ENCODE measurements at places on chromosomes 2 and 18. TPM values are rescaled to one million over a fixed set of nuclear protein-coding genes. Genes with fewer than 3 reads are reported as not detected.

BUB1 gene
- total RNA-seq = 9.0 TPM

YES1 gene
- total RNA-seq = 57.0 TPM

MOGAT1 gene
- total RNA-seq = not detected

MC4R gene
- 0.62 TPM for total RNA-seq

DNA sequence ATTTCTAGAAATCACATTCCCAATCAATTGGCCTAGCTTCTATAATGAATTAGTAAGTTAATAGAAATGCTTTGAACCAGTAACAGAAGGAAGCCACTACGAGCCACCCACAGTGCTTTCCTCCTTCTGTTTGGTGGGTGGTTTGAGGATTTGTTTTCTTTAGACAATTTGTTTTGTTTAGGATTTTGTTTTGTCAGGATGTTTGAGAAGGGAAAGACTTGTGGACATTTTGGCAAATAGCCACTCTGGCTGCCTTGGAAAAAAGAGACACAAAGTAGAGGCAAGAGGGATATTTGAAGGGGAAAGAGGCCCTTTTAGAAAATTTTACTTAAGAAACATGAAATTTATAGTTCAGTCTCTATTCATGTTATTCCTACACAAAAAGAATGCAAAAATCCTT is 47.7 kb downstream of the TANK start:
- H3K4me3 ChIP-seq = no peak overlapping the region
- no peaks in the 10 kb centered on the region for H3K27me3 ChIP-seq
- no peak overlapping the region for H3K27ac ChIP-seq
- peaks cover 16% of the 10 kb centered on the region for H3K36me3 ChIP-seq

GRCh38 chr18:37162551-37162950 is 333.6 kb downstream of the KIAA1328 start:
- no peaks in the 10 kb centered on the region for H3K36me3 ChIP-seq
- DNase-seq = no peak
- H3K4me3 ChIP-seq = no peak overlapping the region
- H3K4me1 ChIP-seq = no peaks in the 10 kb centered on the region
- no peak overlapping the region for H3K27ac ChIP-seq

- DNase-seq = peak; percentile 57
- no peaks in the 10 kb centered on the region for H3K27me3 ChIP-seq
- H3K36me3 ChIP-seq = peaks cover 34% of the 10 kb centered on the region
- H3K4me1 ChIP-seq = no peaks in the 10 kb centered on the region
- no peak overlapping the region for H3K4me3 ChIP-seq
These were observed 28.9 kb upstream of the ARMC9 start for GRCh38 chr2:231169488-231169887.

- H3K36me3 ChIP-seq = no peaks in the 10 kb centered on the region
- no peaks in the 10 kb centered on the region for H3K27me3 ChIP-seq
- peak; percentile 56 for DNase-seq
- no peak overlapping the region for H3K27ac ChIP-seq
- no peak overlapping the region for H3K4me3 ChIP-seq
These were observed 190.1 kb downstream of the PDE11A start for GRCh38 chr2:177882501-177882900.

DNA sequence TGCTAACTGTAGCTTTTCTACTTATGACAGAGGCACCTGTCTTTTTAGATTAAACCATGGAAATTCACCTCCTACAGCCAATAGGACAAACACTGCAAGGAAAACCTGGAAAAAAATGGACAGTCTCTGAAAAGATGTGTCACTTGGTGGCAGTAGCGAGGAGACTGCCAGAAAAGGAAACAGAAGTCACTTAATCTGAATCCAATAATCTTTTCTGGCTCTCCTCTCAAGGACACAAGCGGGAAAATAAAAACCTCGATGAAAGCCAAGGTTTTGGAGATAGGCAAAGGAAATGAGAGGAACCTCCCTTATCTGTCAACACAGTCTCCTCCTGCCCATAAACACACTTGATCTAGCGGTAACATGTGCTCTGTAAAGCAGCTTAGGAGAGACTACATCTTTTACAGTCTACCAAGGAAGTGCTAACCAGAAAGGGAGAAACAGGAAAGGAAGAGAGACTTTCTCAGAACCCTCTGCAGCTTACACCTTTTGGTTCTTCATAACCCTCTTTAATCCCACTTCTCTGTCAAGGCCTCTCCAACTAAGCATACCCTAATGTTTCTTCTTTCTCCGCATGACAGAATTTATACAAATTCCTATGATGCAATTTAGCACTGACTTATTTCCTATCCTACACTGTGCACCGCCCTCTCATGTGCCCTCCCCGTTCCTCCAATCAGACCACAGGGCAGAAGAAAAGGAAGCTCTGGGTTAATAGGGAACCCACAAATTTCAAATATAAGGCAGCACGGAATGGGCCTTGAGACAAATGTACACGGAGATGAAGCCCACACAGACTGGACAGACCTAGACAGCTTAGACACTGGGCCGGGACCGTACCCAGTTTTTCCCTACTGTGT is 52.8 kb downstream of the CLASP1 start:
- H3K4me1 ChIP-seq = peaks cover 7% of the 10 kb centered on the region
- peak overlapping the region; percentile 81 for H3K27ac ChIP-seq
- H3K36me3 ChIP-seq = no peaks in the 10 kb centered on the region
- H3K27me3 ChIP-seq = no peaks in the 10 kb centered on the region

DNA sequence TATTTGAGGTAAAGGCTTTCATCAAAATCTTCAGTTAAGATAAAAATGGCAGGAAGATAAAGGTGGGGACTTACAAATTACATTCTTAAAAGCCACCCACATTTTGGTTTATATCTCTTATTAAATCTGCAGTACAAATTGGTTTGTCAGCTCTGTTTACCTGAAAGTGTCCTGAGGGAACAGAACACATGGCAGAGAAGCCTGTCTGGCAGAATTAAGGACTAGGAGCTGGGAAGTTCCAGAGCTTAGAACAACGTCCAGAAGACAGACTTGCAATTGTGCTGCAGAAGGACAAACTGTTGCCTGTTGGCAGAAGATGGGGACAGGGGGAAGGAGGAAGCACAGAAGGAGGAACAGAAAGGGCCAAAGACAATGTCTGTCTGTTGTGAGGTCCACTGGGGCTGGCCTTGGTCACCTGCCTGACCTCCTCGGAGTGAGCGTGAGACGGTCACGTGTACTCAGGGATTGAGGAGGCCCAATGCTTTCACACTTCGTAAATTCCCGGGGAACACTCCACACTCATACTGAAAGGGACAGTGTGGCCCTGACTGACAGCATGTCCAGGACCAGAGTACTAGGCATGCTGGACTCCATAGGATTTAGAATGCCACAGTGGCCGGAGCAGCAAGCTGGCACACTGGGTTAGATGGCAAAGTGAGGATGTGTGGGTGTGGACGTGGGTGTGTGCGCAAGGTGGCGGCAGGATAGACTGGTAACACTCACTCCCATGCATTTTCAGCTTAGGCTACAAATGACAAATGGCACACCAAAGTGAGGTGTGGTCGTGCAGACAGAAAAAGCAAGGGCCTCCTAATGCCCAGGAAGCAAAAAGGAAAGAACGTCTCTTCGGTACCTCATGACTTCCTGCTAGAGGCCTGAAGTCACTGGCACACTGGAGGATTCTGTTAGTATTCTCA is 210.9 kb upstream of the REV1 start:
- peaks cover 2% of the 10 kb centered on the region for H3K4me1 ChIP-seq
- H3K36me3 ChIP-seq = no peaks in the 10 kb centered on the region
- H3K27me3 ChIP-seq = no peaks in the 10 kb centered on the region
- no peak for DNase-seq

DNA sequence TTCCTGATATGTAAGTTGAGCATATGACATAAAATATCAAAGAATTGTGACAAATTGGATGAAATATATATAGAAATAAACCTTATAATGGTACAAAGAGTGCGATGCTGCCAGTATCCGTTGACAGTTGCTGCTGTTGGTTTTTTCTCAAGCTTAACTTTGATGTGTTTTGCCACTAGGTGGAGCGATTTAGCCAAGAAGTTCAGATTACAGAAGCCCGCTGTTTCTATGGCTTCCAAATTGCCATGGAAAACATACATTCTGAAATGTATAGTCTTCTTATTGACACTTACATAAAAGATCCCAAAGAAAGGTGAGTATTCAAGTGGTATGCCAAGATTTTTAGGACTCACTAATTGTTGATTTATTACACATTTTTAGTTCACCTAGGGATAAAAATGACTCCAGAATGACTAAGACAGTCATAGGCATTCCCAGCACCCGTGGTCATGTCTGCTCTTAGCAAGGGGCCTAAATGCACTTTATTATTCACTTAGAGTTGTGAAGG is 2.1 kb downstream of the RRM2 start:
- H3K27me3 ChIP-seq = peaks cover 2% of the 10 kb centered on the region
- peaks cover 35% of the 10 kb centered on the region for H3K4me1 ChIP-seq
- H3K36me3 ChIP-seq = peaks cover 8% of the 10 kb centered on the region
- H3K27ac ChIP-seq = no peak overlapping the region

GRCh38 chr2:207318181-207318628 is 152.5 kb upstream of the KLF7 start:
- H3K4me1 ChIP-seq = no peaks in the 10 kb centered on the region
- no peaks in the 10 kb centered on the region for H3K27me3 ChIP-seq
- no peak overlapping the region for H3K27ac ChIP-seq
- no peak overlapping the region for H3K4me3 ChIP-seq
- H3K36me3 ChIP-seq = no peaks in the 10 kb centered on the region
- no peak for DNase-seq

DNA sequence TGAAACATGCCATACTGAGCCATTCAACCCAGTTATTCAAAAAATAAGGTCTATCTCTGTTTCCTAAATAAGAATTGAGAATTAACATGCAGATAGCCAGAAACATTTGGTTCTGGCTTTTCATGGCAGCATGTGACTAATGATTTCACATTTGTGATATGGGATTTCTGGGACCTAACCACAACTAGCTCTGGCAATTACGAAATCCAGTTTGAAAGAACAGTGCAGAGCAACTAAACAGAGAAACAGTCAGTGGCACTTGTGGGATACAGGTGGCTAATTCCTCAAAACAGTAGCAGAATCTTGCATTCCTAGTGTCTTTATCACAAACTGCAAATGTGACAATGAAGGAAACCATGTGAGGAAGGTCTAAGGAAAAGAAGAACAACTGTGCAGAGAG is 637.8 kb upstream of the CHAC2 start:
- no peak for DNase-seq
- no peak overlapping the region for H3K27ac ChIP-seq
- H3K27me3 ChIP-seq = no peaks in the 10 kb centered on the region
- H3K4me3 ChIP-seq = no peak overlapping the region

DNA sequence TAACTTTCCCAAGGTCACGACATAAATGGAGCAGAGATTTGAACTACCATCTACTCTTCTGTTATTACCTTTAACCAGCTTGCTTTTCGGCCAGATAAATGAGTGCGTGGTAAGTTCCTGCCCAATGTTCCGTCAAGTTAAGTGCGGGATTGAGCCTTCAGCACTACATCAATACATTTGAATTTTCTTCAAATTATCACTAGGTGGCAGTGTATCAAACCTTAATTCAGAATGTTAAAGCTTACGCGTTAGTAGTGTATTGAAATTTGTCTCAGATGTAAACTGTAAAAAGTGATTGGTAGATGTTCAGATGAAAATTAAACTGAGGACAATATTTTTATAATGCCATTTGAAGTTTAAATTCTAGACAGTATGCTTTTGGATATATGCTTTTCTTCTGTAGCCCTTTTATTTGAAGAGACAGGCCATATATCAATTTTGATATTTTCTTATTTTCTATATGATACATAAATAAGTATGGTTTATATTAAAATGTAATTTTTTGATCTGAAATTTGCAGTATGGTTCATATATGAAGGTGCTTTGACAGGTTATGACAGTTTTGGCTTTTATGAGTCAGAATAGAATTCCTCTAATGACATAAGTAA is 681.3 kb downstream of the ADCYAP1 start:
- no peak overlapping the region for H3K27ac ChIP-seq
- H3K36me3 ChIP-seq = no peaks in the 10 kb centered on the region
- no peaks in the 10 kb centered on the region for H3K4me1 ChIP-seq

DNA sequence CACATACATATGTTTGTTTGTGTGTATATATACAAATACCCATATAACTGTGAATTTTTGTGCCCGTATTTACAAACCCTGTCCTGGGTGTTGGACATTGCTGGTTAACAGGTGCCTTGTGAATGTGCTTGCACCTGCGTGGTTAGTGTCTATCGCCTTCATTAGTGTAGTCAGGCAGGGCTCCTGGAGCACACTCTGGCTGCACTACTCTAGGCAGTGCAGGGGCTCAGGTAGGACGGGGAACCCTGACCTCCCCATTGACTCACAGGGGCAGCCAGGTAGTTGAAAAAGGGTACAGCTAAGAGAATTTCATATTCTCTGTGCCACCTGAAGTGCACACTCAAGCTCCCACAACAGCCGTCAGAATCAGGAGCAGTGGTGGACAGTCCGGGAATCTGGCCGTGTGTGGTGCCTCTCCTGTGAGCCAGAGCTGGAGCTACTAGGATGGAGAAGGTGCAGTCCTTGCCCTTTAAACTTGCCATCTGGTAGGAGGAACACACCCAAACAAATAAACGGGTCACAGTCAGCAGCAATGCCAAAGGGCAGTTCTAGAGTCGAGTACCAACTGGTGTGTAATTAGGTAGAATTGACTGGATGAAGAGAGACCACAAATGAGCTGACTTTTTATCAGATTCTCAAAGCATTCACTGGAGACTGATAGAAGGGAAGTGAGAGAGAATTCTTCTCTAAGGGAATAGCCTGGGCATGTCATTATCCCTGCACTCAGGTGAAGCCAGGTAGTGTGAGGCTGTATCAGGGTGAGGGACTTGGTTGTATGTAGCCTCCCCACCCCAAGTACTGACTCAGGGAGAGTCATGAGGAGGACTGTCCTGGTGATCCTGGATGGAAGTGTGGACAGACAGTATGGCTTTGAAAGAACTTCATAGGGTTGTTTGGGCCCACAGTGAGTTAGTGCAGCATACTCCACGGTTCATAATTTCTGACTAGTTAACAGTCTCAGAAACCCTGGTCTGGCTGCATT is 44.1 kb downstream of the FARP2 start:
- H3K4me3 ChIP-seq = no peak overlapping the region
- H3K36me3 ChIP-seq = peaks cover 4% of the 10 kb centered on the region
- no peaks in the 10 kb centered on the region for H3K4me1 ChIP-seq
- DNase-seq = no peak
- no peak overlapping the region for H3K27ac ChIP-seq
- no peaks in the 10 kb centered on the region for H3K27me3 ChIP-seq

DNA sequence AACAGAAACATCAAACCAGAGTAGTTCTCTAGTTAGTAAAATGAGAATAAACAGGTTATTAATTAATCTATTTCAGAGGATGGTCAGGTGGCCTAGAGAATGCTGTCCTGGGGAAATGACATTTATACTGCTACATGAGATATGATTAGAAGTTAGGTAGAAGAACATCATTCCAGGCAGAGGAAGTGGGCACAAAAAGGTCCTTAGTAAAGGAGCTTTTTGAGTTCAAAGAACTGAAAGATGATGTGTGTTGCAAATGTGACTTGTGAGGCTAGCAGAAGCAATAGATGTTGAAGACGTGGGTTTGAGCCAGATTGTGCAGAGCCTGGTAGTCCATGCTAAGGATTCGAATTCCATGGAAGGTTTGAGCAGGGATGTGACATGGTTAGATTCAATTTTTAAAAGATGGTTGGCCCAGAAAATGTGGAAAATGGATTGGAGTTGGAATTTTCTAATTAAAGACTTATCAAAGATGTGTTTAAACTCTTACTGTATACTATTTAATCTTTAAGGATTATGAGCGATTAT is 34.2 kb downstream of the RAB10 start:
- no peak overlapping the region for H3K27ac ChIP-seq
- H3K4me1 ChIP-seq = no peaks in the 10 kb centered on the region
- peaks cover 7% of the 10 kb centered on the region for H3K36me3 ChIP-seq
- DNase-seq = no peak
- H3K4me3 ChIP-seq = no peak overlapping the region

GRCh38 chr18:8910843-8911242 is 191.7 kb upstream of the NDUFV2 start:
- no peak overlapping the region for H3K4me3 ChIP-seq
- H3K27ac ChIP-seq = peak overlapping the region; percentile 48
- H3K36me3 ChIP-seq = no peaks in the 10 kb centered on the region
- peaks cover 22% of the 10 kb centered on the region for H3K4me1 ChIP-seq
- no peaks in the 10 kb centered on the region for H3K27me3 ChIP-seq

Measured in muscle of leg (tissue), 16 donors.